ENCODE measurements at places on chromosomes 6 and 20.

GRCh38 chr20:4780245-4780644, 58.5 kb downstream of the PRND start:
- peaks cover 3% of the 10 kb centered on the region for H3K36me3 ChIP-seq
- DNase-seq = no peak
- H3K27me3 ChIP-seq = peaks cover 3% of the 10 kb centered on the region
- H3K4me3 ChIP-seq = no peak overlapping the region

GRCh38 chr6:82364087-82365015, 734 bp downstream of the TPBG start:
- H3K4me1 ChIP-seq = peaks cover 16% of the 10 kb centered on the region
- H3K36me3 ChIP-seq = peaks cover 4% of the 10 kb centered on the region
- DNase-seq = peak; percentile 45
- peak overlapping the region; percentile 97 for H3K4me3 ChIP-seq

- no peak overlapping the region for H3K27ac ChIP-seq
- H3K36me3 ChIP-seq = no peaks in the 10 kb centered on the region
- no peak overlapping the region for H3K4me3 ChIP-seq
- peaks cover 13% of the 10 kb centered on the region for H3K27me3 ChIP-seq
- no peak for DNase-seq
- no peaks in the 10 kb centered on the region for H3K4me1 ChIP-seq
Observed at GRCh38 chr20:56676001-56676400, 46.9 kb downstream of the TFAP2C start.

DNA sequence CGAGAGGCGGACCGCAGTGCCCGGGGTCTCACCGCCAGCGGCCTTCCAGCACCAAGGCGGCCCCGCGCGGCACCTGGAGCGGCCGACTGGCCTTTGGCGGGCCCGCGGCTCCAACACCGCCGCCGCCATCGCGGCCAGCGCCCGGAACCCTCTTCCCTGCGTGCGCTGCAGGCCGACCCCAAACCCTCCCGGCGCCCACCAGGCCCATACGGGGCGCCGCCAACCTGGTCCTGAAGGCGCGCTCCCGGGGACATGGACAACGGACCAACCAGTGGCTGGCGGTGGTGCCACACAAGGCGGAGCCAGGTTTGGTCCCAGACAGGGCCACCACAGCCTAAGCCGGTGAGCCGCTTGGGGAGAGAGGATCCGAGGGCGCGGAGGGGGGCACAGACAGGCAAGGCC, 1514.8 kb upstream of the DEFB115 start:
- no peak overlapping the region for H3K4me3 ChIP-seq
- H3K27ac ChIP-seq = no peak overlapping the region
- H3K36me3 ChIP-seq = peaks cover 2% of the 10 kb centered on the region
- H3K4me1 ChIP-seq = no peaks in the 10 kb centered on the region

DNA sequence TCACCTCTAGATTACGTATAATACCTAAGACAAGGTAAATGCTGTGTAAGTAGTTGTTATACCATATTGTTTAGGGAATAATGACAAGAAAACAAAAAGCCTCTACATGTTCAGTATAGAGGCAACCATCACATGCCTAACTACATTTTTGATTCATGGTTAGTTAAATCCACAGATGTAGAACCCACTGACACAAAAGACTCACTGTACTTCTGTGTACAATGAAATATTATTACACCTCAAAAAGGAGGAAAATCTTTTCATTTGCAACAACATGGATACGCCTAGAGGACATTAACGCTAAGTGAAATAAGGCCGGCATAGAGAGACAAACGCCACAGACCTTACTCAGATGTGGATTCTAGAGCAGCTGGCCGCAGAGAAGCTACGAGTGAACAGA, 50.5 kb downstream of the NINL start:
- H3K36me3 ChIP-seq = peaks cover 24% of the 10 kb centered on the region
- H3K27me3 ChIP-seq = no peaks in the 10 kb centered on the region
- no peak for DNase-seq
- H3K27ac ChIP-seq = peak overlapping the region; percentile 17
- no peak overlapping the region for H3K4me3 ChIP-seq

- peaks cover 32% of the 10 kb centered on the region for H3K27me3 ChIP-seq
- H3K27ac ChIP-seq = no peak overlapping the region
- H3K4me3 ChIP-seq = no peak overlapping the region
- H3K36me3 ChIP-seq = peaks cover 56% of the 10 kb centered on the region
Observed at GRCh38 chr6:7897461-7898192, 13.0 kb downstream of the TXNDC5 start.

GRCh38 chr6:62296541-62296940, 10.5 kb upstream of the KHDRBS2 start:
- no peak overlapping the region for H3K27ac ChIP-seq
- peaks cover 2% of the 10 kb centered on the region for H3K4me1 ChIP-seq
- no peaks in the 10 kb centered on the region for H3K27me3 ChIP-seq
- no peaks in the 10 kb centered on the region for H3K36me3 ChIP-seq
- H3K4me3 ChIP-seq = no peak overlapping the region

DNA sequence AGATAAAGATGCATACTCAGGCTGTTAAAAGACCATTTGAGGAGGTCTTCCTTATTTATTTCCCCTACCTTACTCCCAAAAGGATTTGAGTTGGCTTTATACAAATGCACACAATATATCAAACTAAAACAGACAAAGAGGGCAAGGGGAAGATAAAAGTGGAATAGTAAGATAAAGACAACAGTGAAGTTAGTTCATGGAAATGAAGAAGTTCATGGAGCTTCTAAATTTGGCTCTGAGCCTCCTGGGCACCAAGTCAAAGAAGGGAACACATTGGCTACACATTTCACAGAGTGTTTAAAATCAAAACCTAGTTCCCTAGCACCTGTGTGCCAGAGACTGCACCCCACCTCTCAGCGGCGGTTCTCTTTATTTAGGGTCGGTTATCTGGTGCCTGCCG, 25.8 kb upstream of the ARMC2 start:
- peaks cover 3% of the 10 kb centered on the region for H3K27me3 ChIP-seq
- H3K36me3 ChIP-seq = peaks cover under 1% of the 10 kb centered on the region
- no peak for DNase-seq
- no peak overlapping the region for H3K4me3 ChIP-seq
- no peaks in the 10 kb centered on the region for H3K4me1 ChIP-seq

GRCh38 chr20:16531485-16531884, 41.8 kb downstream of the KIF16B start:
- H3K27ac ChIP-seq = no peak overlapping the region
- no peaks in the 10 kb centered on the region for H3K36me3 ChIP-seq
- H3K4me3 ChIP-seq = no peak overlapping the region
- no peaks in the 10 kb centered on the region for H3K27me3 ChIP-seq
- no peak for DNase-seq
- peaks cover 11% of the 10 kb centered on the region for H3K4me1 ChIP-seq

DNA sequence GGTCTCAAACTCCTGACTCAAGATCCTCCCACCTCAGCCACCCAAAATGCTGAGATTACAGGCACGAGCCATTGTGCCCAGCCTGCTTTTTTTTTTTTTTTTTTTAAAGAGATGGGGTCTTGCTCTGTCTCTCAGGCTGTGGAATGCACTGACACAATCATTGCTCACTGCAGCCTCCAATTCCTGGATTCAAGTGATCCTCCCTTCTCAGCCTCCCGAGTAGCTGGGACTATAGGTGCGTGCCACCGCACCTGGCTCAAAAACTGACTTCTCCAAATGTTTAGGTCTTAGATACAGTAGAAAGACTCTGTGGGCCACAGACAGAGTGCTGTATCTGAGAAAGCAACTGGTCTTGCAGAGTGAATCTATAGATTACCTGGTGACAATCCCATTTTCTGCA, 31.1 kb upstream of the SLC4A11 start:
- no peak for DNase-seq
- H3K4me3 ChIP-seq = no peak overlapping the region
- no peaks in the 10 kb centered on the region for H3K4me1 ChIP-seq
- H3K27ac ChIP-seq = no peak overlapping the region
- no peaks in the 10 kb centered on the region for H3K27me3 ChIP-seq

GRCh38 chr6:136403110-136403980, 113.7 kb upstream of the BCLAF1 start:
- DNase-seq = no peak
- no peak overlapping the region for H3K4me3 ChIP-seq
- no peaks in the 10 kb centered on the region for H3K27me3 ChIP-seq
- H3K36me3 ChIP-seq = peaks cover 25% of the 10 kb centered on the region
- peaks cover 30% of the 10 kb centered on the region for H3K4me1 ChIP-seq
- peak overlapping the region; percentile 51 for H3K27ac ChIP-seq

DNA sequence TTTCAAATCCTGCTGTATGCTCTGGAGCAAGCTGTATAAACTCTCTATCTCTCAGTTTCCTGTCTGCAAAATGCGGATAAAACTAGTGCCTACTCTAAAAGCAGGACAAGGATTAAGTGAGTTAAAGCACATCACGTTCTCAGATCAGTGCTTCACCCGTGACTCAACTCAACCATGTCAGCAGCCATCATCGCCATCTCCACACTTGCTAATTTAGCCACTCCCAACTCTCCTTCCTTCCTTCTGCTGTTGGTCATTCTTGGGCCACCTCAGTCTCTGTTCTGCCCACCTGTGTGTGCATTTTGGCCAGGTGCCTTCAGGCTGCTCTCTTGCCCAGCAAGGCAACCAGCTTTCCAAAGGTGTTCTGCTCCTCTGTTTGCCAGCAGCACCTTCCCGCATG, 260.0 kb upstream of the CDYL start:
- no peak overlapping the region for H3K4me3 ChIP-seq
- no peak overlapping the region for H3K27ac ChIP-seq
- H3K4me1 ChIP-seq = no peaks in the 10 kb centered on the region
- peaks cover 13% of the 10 kb centered on the region for H3K27me3 ChIP-seq

- H3K27ac ChIP-seq = no peak overlapping the region
- peaks cover 5% of the 10 kb centered on the region for H3K4me1 ChIP-seq
- no peaks in the 10 kb centered on the region for H3K27me3 ChIP-seq
- no peak overlapping the region for H3K4me3 ChIP-seq
- H3K36me3 ChIP-seq = no peaks in the 10 kb centered on the region
Observed at GRCh38 chr6:95091823-95092436, 485.4 kb upstream of the MANEA start.

GRCh38 chr20:52261792-52262191, 70.2 kb upstream of the ZFP64 start:
- no peak overlapping the region for H3K27ac ChIP-seq
- H3K4me3 ChIP-seq = no peak overlapping the region
- H3K4me1 ChIP-seq = peaks cover 2% of the 10 kb centered on the region
- peaks cover 22% of the 10 kb centered on the region for H3K27me3 ChIP-seq
- peaks cover 1% of the 10 kb centered on the region for H3K36me3 ChIP-seq
- no peak for DNase-seq

DNA sequence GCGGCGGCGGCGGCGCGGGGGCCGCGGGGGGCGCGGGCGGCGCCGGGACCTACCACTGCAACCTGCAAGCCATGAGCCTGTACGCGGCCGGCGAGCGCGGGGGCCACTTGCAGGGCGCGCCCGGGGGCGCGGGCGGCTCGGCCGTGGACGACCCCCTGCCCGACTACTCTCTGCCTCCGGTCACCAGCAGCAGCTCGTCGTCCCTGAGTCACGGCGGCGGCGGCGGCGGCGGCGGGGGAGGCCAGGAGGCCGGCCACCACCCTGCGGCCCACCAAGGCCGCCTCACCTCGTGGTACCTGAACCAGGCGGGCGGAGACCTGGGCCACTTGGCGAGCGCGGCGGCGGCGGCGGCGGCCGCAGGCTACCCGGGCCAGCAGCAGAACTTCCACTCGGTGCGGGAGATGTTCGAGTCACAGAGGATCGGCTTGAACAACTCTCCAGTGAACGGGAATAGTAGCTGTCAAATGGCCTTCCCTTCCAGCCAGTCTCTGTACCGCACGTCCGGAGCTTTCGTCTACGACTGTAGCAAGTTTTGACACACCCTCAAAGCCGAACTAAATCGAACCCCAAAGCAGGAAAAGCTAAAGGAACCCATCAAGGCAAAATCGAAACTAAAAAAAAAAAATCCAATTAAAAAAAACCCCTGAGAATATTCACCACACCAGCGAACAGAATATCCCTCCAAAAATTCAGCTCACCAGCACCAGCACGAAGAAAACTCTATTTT, 2.0 kb downstream of the FOXC1 start:
- H3K4me1 ChIP-seq = peaks cover 12% of the 10 kb centered on the region
- peaks cover 66% of the 10 kb centered on the region for H3K27me3 ChIP-seq
- DNase-seq = no peak
- H3K27ac ChIP-seq = peak overlapping the region; percentile 83
- H3K4me3 ChIP-seq = peak overlapping the region; percentile 53

GRCh38 chr6:137692806-137693205, 174.3 kb upstream of the TNFAIP3 start:
- no peak overlapping the region for H3K4me3 ChIP-seq
- no peaks in the 10 kb centered on the region for H3K36me3 ChIP-seq
- H3K4me1 ChIP-seq = peaks cover 28% of the 10 kb centered on the region
- H3K27me3 ChIP-seq = no peaks in the 10 kb centered on the region

DNA sequence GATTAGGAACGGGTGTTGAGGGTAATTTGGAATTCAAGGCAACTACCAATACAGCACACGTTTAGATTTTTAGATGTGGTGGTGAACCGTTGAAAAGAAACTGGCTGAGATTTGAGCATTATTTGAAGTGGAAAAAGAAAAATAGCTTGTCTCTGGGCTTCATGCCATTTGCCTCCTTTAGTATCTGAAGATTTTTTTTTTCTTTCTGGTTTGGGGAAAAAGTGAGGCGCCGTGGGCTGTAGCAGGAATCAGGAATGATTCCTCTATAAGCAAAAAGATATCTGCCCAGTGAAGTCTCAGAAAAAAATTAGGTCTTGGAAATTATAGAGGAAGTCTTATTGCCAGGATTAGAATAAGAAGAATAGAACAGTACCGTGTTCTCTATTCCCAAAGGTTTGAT, 88.5 kb downstream of the RPS12 start:
- H3K27ac ChIP-seq = no peak overlapping the region
- DNase-seq = no peak
- no peaks in the 10 kb centered on the region for H3K27me3 ChIP-seq
- no peaks in the 10 kb centered on the region for H3K36me3 ChIP-seq
- H3K4me1 ChIP-seq = no peaks in the 10 kb centered on the region

DNA sequence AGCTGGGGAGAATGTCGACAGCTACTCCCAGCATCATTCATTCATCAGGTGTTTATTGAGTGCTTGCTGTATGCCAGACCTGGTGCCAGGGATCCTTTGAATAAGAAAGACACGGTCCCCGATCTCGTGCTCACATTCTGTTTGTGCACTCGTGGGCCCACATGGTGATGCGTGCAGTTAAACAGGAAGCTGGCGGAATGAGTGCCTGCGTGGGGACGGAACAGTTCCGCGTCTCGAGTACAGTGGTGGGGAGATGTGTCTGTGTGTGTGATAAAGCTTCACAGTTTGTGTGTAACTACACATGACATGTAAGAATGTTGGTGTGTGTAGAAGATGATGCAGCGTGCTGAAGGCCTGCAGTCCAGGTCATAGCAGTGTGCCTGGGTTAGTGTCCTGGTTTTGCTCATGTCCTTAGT, 6.5 kb downstream of the RBM38 start:
- DNase-seq = no peak
- peaks cover 18% of the 10 kb centered on the region for H3K36me3 ChIP-seq
- no peak overlapping the region for H3K4me3 ChIP-seq
- H3K27me3 ChIP-seq = no peaks in the 10 kb centered on the region
- peaks cover 16% of the 10 kb centered on the region for H3K4me1 ChIP-seq

DNA sequence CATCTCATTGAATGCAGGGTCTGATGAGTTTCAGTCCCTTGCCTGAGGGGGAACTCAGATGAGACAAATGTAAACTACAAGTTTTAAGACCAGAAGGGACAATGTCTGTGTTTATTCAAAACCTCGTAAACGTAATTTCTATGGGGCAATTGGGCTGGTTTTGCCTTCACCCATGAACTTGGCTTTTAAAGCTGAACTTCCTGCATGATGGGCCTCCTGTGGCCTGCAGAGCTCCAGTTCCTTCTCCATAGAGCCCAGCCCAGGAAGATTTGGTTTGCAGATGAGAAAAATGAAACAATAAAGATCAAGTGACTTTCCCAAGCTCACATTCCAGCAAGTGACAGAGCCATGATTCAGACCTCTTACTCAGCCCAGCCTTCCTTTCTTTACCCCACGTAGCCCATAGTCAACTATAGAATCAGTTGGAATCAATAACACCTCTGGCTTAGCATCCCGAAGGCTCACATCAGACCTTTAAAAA, 612.3 kb downstream of the UTRN start:
- H3K36me3 ChIP-seq = peaks cover 3% of the 10 kb centered on the region
- H3K4me1 ChIP-seq = peaks cover 29% of the 10 kb centered on the region
- H3K27ac ChIP-seq = no peak overlapping the region

All from progenitor cell of endocrine pancreas (in vitro differentiated cells).